A549 treated with CORT108297 at 1 μM for 4 hours (cell line): ENCODE measurements at places on chromosomes 2 and 18. TPM values are rescaled to one million over a fixed set of nuclear protein-coding genes. Genes with fewer than 3 reads are reported as not detected.

Gene MC5R
- total RNA-seq, result 0.06 TPM in 1 of 5 replicates, not detected in the others

Gene FOXI3
- total RNA-seq, result 0.05 TPM in 1 of 5 replicates, not detected in the others

Gene CFC1
- total RNA-seq, result not detected in 5 replicates

Gene SCN7A
- 0.01 TPM in 1 of 5 replicates, not detected in the others for total RNA-seq

Gene SPATA3
- total RNA-seq, result not detected in 5 replicates

Gene TRIM54
- total RNA-seq, result 0.45 to 0.71 TPM (median 0.61 TPM) in 5 replicates

Gene AAK1
- total RNA-seq, result 11.4 to 17.7 TPM (median 14.7 TPM) in 5 replicates

Gene ABCG8
- total RNA-seq, result not detected in 5 replicates

Gene ABCB11
- total RNA-seq, result 0.01 to 0.02 TPM (median 0.02 TPM) in 5 replicates

Gene CHST10
- total RNA-seq, result 15.6 to 17.3 TPM (median 16.0 TPM) in 5 replicates

Gene IL37
- total RNA-seq, result not detected in 5 replicates

Gene RAB3GAP1
- total RNA-seq, result 24.0 to 30.6 TPM (median 26.5 TPM) in 5 replicates

Gene RAB27B
- 10.4 to 14.7 TPM (median 12.6 TPM) in 5 replicates for total RNA-seq

Gene FTCDNL1
- 2.2 to 3.2 TPM (median 2.6 TPM) in 5 replicates for total RNA-seq

Gene ATL2
- total RNA-seq, result 45.5 to 67.9 TPM (median 56.5 TPM) in 5 replicates

Gene STEAP3
- total RNA-seq, result 39.7 to 50.4 TPM (median 45.1 TPM) in 5 replicates

Gene CHMP3
- 120 to 152 TPM (median 125 TPM) in 5 replicates for total RNA-seq

Gene CCDC102B
- 0.19 to 0.58 TPM (median 0.37 TPM) in 5 replicates for total RNA-seq

Gene RAB11FIP5
- 32.2 to 38.0 TPM (median 36.3 TPM) in 5 replicates for total RNA-seq

Gene C2orf78
- total RNA-seq, result not detected in 5 replicates

Gene TFCP2L1
- total RNA-seq, result 2.9 to 4.9 TPM (median 3.3 TPM) in 5 replicates

Gene ANKRD62
- not detected in 5 replicates for total RNA-seq

Gene MAP2
- total RNA-seq, result 0.36 to 0.82 TPM (median 0.47 TPM) in 5 replicates

Gene FEV
- not detected in 5 replicates for total RNA-seq

Gene KYNU
- total RNA-seq, result 280 to 361 TPM (median 296 TPM) in 5 replicates

Gene DNAJC5G
- not detected in 5 replicates for total RNA-seq

Gene POTEI
- total RNA-seq, result 0.01 TPM in 2 of 5 replicates, not detected in the others

Gene COL3A1
- total RNA-seq, result 0.10 to 0.27 TPM (median 0.26 TPM) in 5 replicates

Gene G6PC2
- total RNA-seq, result not detected in 5 replicates

Gene GREB1
- total RNA-seq, result 2.5 to 3.0 TPM (median 2.8 TPM) in 5 replicates

Gene SP140
- total RNA-seq, result 0.10 to 0.45 TPM (median 0.16 TPM) in 3 of 5 replicates, not detected in the others

Gene SOWAHC
- total RNA-seq, result 12.6 to 15.6 TPM (median 14.1 TPM) in 5 replicates

Gene CFAP65
- 0.15 to 0.24 TPM (median 0.20 TPM) in 5 replicates for total RNA-seq
